ENCODE measurements at places on chromosomes 13 and 19.

DNA sequence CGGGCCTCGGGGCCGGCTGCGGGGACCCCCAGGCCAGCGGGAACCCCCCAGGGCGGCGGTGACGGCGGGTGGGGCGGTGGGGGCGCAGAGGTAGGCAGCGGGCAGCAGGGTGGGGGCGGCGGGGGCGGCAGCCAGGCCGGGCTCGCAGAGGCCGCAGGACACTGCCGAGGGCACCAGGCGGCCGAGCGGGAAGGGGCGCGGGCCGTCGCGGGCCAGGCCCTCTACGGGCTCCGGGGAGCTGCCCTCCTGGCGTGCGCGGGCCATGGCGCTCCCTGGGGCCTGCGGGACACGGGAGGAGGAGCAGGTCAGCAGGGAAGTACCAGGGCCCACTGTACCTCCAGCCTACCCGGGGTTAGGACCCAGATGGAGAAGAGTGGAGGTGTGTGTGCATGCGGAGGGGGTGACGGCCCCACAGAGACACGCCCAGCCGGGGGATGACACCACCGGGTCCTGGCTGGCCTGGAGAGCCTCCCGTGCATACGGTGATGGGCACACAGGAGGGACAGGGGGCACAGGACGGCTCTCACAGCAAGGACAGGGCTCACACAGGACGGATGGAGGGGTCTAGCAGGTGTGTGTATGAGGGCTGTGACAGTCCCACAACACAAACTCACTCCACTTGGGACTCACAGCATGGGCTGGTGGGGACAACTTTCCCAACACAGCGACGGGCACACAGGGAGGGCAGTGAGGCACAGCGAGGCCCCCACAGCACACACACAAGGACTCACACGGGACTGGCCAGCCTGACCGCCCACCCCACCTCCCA lies 2.6 kb downstream of the BBC3 start:
- DNase-seq, result no peak

DNA sequence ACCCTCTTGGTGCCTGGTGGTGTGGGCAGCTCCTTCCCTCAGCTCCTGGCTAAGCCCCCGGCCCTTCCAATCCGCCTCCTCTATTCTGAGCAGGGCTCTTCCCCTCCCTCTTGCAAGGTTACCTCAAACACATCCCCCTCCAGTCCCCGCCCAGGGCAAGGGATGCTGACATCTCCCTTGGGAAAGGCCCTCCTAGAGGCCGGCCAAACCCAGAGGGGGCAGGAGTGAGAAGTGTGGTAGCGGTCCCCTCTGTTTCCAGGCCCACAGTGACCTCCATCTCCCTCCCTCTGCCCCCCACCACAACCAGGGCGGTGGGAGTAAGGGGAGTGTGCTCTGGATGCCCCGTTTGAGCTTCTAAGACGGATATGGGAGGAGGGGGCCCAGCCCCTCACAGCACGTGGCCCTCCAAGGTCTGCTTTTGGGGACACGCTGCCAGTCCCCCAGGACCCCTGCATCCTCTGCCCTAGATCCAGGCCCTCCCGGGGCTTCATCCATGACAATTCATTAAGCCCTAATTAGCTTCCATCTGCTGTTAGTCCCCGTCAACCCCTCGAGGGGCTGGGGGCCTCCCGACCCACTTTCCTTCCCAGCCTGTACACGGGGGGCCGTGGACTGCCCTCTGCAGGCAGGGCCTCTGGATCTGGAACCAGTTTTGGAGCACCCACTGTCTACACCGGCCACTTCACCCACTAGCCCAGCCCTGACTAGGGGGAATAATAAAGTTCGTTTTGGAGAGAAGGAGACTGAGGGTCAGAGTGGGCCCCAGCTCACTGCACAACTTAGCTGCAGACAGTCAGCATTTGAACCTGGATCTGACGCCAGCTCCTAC lies 2.3 kb downstream of the LINGO3 start:
- no peak for DNase-seq

DNA sequence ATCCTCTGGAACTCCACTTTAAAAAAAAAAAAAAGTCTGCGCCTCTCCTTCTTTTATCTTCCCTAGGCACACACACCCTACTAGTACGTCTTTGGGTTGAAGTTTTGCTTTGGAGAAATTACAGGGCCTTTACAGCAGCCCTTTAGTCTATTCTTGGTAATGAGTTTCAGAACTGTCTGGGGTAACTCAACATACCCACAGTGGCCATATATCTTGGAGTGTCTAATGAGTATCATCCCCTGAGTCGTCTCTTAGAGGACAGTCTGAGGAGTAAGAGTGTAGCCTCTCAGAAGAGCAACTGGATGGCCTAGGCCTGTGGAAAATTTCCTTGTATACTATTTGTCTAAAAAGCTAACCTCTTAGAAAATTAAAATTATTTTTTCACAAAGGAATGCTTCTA lies 6.1 kb upstream of the ZNF681 start:
- no peak for DNase-seq

DNA sequence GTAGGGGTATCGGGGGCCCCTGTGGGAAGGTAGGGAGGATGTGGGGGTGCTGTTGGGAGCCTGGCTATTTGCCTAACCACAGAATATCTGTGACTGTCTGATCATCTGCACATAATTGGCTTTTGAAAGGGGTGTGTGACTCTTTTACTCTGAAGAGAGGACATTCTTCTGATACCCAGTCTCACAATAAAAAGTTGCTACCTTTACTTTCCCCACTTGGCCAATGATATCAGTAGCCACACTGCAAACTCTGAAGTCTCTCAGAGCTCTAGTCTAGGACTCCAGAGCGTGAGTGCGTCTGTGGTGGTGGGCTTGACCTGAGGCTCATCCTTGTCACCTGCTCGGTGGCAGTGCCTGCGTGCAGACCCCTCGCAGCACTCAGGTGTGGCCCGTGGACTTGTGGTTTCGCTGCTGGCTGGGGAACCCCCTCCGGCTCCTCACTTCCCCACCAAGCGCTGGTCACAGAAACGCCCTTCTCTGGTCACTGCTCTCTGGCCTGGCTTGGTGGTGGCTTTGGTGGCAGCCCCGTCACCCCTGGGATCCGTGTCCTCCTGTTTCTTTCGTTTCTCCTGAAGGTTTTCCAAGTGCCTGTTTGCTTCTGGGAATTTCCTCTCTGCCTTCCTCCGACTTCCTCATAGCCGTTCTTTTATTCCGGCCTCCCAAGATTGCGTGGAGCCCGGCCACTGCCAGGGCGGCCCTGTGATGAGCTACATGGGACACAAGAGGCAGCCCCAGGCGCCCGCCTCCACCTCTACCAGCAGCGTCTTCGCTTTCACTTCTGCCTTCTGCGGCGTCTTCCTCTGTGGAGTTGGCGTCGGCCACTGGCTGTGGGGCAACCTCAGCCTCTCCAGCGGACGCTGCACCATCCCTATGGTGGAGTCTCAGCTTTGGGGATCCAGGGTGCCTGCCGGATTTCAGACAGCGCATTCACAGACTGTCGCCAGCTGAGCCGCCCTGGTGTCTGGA lies 78.0 kb downstream of the ATP11A start:
- DNase-seq, result no peak

DNA sequence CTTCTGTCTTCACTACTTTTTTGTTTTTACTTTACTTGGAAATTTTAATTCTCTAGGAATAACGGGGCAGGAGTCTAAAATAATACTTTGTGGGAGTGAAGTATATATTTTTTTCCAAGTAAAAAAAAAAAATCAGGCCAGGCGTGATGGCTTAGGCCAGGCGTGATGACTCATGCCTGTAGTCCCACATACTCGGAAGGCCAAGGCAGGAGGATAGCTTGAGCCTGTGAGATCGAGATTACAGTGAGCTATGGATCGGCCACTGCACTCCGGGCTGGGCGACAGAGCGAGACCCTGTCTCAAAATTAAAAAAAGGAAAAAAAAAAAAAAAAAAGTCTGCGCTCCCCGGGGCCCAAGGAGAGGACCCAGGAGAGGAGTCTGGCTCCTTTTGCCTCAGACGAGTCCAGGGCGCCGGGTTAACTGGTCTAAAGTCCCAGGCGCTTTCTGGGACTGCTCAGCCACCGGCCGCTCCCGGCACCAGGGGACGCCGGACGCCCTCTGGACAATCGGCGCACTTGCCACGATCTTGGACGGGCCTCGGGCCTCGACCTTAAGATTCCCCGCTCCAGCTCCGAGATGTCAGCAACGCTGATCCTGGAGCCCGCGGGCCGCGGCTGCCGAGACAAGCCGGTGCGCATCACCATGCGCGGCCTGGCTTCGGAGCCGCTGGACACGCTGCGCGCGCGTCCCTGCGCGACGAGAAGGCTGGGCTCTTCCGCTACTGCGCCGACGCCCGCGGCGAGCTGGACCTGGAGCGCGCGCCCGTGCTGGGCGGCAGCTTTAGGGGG lies 2.7 kb upstream of the ZFP82 start:
- DNase-seq, result no peak

- no peak for DNase-seq
Measured at GRCh38 chr13:105773241-105773640, 762.2 kb downstream of the EFNB2 start.

DNA sequence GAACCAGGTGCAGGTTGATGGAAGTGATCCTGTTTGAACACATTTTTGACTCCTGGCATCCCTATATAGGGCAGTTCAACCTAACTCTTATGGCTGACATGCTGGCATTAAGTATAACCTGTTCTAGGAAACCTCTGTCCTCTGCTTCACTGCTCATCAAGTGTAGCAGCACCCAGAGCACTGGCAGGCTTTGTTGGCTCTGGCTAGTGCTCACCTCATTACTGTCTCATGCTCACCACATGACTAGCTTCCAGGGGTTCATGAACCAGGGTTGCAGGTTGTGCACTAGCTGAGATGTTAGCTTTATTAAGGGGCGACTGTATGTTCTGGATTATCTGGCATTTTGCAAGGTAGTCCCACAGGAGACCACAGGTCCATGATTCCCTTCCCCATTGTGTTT lies 63.6 kb downstream of the B3GLCT start:
- DNase-seq, result no peak

GRCh38 chr13:72740015-72740414 lies 12.3 kb downstream of the BORA start:
- DNase-seq, result no peak

- DNase-seq, result no peak
Measured at GRCh38 chr19:32669310-32669709, 5.7 kb downstream of the ANKRD27 start.

- DNase-seq, result no peak
Measured at GRCh38 chr13:27168906-27169657, 2.5 kb downstream of the USP12 start.

DNA sequence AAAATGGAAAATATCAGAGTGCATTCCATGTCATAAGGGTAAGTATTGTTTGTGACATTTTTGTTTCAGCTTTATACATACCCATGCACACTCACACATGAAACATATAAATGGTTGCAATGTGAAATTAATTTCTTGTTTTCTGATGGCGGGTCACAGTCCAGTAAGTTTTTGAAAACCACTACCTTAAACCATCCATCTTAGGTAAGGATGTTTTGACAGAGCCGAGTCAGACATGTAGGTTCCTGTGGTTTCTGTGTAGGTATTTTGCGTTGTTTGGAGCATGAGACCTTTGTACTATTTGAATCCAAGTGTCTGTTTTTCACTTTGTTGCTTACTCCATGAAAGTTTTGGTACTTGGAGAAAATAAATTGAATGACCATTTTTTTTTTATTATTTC lies 121.7 kb downstream of the B3GLCT start:
- DNase-seq, result no peak

GRCh38 chr13:48801255-48801654 lies 147.5 kb downstream of the CYSLTR2 start:
- DNase-seq, result no peak

- DNase-seq, result peak; percentile 44
Measured at GRCh38 chr19:51094696-51095279, 12.1 kb upstream of the KLK14 start.

GRCh38 chr19:14408491-14409145 lies 10.5 kb downstream of the DDX39A start:
- DNase-seq, result no peak

- no peak for DNase-seq
Measured at GRCh38 chr13:109401891-109402290, 384.5 kb downstream of the IRS2 start.

GRCh38 chr13:30186634-30187415 lies 120.5 kb downstream of the KATNAL1 start:
- no peak for DNase-seq

DNA sequence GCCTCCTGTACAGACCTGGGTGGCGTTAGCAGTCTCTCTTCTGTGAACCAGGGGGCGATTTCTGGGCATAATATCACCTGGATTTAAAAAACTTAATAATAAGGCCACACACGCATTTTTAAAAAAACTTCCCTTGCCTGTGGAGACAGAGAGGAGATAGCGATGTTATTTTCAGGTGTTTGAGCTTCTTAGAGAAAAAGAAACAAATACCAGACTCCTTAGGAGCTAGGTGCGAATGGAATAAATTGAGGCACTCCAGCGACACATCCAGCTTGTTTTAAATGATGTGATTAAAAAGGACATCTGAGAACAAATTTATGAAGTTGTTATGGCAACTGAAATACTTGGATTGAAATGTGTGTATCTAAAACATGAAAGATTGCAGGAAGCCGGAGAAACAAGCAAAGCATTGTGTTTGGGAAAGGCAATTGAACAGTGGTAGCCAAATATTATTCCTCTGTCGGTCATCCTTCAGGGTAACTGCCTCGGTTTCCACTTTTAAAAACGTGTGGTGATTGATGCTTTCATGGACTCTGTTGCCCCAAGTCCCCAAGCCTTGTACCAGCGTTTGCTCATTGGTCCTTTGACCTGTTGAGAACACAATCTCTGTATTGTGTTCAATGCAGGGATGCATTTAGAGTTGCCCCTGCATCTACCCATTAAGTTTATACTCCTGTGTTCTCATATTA lies 158.7 kb downstream of the TM9SF2 start:
- no peak for DNase-seq

DNA sequence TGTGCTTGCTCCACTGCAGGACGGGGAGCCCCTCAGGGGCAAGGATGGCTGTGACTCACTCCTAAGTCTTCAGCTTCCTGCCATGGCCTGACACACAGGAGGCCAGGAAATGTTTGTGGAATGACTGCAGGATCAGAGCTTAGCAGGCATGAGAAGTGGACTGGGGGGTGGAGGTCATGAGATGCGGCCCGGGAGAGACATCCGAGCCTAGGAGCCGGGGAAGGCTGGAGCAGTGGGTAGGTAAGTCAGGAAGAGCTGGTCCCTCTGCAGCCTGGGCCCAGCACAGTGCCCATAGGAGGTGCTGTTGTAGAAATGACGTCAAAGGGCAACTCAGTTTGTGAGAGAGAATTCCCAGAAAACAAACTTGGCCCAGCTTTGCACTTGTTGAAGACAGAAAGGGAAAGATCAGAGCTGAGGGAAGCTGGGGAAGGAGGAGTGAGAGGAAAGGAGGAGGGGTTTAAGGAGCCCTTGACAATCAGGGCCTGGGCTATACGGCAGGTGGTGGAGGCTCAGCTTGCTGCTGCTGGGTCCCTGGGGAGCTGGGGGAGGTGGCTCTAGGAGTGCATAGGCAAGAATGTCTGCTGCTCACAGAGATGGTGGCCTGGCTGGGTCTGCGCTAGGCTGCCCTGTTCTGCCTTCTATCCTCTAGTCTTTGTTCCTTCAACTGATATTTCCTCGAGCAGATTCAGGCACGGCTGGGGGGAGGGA lies 18.5 kb downstream of the POU2F2 start:
- DNase-seq, result no peak

DNA sequence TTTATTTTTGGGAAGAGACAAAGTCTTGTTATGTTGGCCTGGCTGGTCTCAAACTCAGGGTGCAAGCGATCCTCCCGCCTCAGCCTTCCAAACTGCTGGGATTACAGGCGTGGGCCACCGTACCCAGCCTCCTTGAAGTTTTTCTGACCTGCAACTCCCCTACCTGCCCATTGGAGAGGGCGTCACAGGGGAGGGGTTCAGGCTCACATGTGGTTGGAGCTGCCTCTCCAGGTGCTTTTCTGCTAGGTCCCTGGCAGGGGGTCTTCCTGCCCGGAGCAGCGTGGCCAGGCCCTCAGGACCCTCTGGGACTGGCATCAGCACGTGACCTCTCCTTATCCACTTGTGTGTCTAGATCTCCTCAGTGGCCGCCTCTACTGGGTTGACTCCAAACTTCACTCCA lies 27.2 kb downstream of the LDLR start:
- no peak for DNase-seq

- no peak for DNase-seq
Measured at GRCh38 chr13:112839356-112840105, 129.5 kb upstream of the MCF2L start.

Measured in common myeloid progenitor, CD34-positive (primary cell).